Heart left ventricle (tissue), 16 donors: ENCODE measurements at places on chromosomes 4 and X. TPM values are rescaled to one million over a fixed set of nuclear protein-coding genes. Genes with fewer than 3 reads are reported as not detected.

DNA sequence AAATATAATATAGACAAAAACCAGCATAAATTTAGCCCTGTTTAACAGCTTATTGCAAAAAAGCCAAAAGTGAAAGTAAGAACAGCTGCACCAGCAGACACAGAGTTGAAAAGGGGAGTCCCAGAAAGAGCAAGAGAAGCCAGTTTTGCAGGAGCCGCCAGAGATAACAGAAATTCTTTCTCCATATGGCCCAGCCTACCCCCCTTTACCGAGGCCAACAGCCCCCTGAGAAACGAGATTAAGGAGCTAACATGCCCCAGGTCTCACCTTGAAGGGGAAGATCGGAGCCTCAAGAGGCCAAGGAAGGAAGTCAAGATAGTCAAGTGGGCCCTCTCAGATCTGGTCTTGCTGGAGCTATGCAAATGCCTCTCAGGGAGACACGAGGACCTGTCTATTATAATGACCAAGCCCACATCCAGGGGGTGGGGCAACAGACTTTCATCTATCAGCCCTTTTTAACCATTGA is 4.8 kb downstream of the ACOX3 start:
- DNase-seq = no peak

DNA sequence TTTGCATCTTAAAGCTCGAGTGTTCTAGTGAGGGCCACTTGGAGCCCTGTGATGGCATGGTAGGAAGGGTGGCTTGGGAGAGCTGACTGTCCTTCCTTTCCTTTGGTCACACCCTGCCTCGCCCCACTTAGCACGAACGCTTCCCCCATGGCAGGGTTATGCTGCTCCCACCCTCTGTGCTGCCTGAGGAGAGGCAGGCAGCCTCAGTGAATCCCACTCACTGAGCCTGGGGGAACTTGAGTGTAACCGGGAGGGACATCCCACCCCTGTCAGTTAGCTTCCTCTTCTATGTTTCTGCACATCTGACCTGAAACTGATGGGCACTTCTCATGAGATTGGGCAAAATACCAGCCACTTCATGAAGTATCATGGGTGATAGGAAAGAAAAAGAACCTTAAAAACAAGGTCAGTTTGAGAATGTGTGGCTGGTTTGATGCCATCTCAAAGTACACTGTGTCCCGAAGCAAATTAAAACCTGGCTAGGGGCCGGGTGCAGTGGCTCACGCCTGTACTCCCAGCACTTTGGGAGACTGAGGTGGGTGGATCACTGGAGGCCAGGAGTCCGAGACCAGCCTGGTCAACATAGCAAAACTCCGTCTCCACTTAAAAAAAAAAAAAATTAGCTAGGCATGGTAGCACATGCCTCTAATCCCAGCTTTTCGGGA is 10.1 kb downstream of the TKTL1 start:
- peak; percentile 13 for DNase-seq

GRCh38 chr4:1417522-1418390 is 11.5 kb upstream of the NKX1-1 start:
- DNase-seq = no peak

- DNase-seq = no peak
Observed at GRCh38 chrX:150192816-150193215, 170.3 kb upstream of the MAMLD1 start.

MAGEA4 gene
- total RNA-seq = not detected
